Renal pelvis (tissue), 12 donors: ENCODE measurements at places on chromosomes 7 and 10. TPM values are rescaled to one million over a fixed set of nuclear protein-coding genes. Genes with fewer than 3 reads are reported as not detected.

DNA sequence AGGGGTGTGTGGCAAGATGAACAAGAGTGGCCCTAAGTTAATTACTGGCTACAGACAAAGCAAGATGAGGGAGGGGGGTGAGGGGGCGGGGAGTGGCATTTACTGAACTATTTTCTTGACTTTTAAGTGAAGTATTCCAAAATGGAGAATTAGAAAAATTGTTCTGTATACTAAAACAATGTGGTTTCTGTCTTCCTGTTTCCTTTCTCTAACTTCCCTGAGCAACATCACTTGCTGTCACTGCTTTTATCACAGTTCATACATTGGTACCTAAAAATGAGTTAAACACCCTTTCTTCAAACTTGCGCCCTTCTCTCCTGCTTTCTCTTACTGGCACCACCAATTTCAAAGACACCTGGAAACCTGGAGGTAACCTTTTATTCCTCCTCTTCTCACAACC is 21.6 kb downstream of the PDZD8 start:
- DNase-seq, result no peak

DNA sequence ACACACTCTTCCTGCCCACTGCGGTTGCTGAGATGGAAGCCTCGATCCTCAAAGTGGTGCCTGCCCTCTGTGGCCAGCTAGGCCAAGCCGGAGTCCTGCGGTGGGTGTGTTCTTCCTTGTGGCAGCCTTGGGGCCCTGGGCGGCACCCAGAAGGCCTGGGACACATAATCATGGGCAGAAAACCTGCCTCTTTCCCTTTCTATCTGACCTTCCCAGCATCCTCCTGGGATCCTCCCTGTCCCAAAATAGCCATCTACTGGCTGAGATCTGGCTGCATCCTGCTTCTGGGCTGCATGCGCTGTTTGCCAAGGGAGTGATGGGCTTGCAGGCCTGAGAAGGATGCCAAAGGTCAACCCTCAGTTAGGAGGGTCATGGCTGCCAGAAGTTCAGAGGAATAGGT is 23.9 kb downstream of the COL13A1 start:
- DNase-seq, result no peak

GRCh38 chr10:17865351-17865750 is 56.2 kb downstream of the MRC1 start:
- no peak for DNase-seq

DNA sequence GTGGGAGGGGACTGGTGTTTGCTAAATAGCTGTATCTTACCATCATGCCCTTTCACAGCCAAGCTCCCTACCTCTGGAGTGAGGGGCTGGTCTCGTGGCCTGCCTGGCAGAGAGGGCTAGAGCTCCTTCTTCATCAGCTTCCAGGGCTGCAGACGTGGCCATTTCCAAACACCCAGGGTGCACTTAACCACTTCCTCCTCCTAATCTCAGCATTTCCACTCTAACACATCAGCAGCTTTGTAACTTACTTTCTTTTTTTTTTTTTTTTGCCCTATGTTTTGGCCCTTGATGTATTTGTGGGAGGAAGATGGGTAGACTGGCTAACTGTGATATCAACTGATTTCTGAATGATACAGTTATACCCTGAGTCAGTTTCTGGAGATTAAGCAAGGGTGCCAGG is 27.4 kb downstream of the LRRC4 start:
- no peak for DNase-seq

GRCh38 chr7:33276325-33276724 is 147.0 kb downstream of the BBS9 start:
- no peak for DNase-seq

- DNase-seq, result no peak
These were observed 364.2 kb downstream of the GLRX3 start for GRCh38 chr10:130500261-130501000.

GRCh38 chr7:120180221-120180620 is 92.8 kb upstream of the KCND2 start:
- DNase-seq, result no peak

GRCh38 chr10:103428989-103429643 is 23.1 kb downstream of the CALHM2 start:
- DNase-seq, result no peak

DNA sequence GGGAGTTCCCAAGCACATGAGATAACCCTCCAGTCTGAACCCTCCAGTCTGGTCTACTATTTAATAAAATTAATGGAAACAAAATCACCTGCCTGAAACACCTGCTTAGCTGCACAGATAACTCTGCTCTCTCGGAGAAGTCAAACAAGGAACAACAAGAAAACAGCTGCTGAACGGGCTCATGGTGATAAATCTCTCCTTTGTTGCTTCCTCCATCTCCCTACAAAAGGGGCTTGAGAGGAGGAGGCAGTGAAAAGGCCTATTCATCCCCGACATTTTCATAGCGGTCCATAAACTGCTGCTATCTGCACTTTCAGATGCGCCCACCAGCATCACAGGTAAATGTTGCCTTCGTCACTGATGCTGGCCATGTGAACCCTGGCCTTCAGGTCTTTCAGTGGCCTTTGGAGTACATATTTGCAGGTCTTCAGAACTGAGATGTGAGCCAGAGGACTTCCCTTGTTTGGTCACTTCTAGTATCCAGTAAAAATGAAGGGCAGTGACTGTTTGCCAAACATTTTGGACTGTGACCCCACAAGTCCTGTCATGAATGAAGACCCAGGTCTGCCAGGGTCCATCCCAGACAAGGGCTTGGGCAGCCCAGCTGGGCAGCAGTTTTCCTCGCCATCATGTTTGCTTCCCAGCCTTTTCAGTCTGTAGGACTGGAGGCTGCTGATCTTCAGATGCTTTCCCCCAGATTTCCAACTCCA is 15.9 kb downstream of the FKBP6 start:
- DNase-seq, result no peak

DNA sequence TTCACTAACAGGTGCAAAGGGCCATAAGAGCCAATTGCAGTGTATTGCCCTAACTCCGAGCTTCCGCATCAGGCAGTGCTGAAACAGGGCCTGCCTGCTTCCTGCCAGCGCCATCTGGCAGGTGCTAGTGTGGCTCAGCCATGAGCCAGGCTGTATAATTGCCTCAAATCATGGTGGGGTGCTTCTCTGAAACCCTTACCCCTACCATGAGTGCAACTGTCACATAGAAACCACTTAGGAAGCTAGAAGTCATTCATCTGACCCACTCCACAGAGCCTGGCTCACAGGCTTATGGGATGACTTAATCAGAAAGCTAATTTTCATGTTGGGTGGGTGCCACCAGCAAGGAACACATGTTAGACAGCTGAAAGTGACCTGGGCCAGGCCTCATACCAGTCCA is 133.3 kb upstream of the LAMB4 start:
- DNase-seq, result no peak

DNA sequence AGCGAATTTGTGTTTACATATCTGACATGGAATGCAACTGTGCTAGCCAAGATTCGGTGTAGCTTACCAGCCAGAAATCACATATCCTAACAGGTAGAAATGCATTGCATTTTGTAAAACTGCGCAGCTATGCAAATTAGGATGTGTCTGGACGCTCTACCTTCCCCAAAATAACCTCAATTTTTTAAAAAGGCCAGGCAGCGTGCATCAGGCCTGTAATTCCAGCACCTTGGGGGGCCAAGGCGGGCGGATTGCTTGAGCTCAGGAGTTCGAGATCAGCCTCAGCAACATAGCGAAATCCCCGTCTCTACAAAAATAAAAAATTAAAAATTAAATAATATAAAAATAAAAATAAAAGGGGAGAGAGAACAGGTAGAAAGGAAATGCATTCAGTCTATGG is 305.0 kb downstream of the TYW1 start:
- DNase-seq, result no peak

DNA sequence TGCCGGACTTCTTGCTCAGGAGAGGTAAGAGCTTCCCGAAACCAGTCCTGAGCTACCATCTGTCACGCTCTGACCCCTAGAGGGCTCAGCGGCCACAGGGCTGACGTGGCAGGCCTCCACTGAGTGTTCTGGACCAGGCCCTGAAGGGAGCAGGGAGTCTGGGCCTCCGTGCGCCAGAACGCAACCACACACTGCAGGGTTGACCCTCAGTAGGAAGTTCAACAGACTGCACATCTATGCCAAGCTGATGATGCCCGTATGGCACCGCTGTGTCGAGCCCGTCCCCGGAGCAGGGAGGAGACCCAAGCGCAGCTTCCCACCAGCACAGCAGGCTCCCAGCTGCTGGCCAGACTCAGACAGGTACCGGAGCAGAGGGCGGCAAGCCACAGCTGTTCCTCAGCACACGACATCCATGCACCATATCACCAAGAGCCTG is 39.2 kb downstream of the CAMK2B start:
- no peak for DNase-seq

DNA sequence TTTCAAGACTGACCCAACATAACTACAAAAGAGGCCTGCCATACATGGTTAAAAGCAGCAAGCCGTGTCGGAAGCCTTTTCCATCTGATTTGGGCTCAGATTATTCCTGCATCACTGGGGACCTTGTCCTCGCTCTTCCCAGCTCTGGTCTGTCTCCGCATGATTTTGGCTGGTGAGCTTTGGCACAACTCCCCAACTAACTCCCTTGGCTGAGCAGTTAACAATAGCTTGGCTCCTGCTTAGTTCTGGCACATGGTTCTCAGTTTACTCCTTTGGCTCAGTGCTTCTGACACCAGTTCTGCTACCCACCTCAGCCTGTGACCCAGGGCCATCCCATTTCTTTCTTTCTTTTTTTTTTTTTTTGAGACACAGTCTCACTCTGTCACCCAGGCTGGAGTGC is 17.0 kb downstream of the AGK start:
- no peak for DNase-seq

DNA sequence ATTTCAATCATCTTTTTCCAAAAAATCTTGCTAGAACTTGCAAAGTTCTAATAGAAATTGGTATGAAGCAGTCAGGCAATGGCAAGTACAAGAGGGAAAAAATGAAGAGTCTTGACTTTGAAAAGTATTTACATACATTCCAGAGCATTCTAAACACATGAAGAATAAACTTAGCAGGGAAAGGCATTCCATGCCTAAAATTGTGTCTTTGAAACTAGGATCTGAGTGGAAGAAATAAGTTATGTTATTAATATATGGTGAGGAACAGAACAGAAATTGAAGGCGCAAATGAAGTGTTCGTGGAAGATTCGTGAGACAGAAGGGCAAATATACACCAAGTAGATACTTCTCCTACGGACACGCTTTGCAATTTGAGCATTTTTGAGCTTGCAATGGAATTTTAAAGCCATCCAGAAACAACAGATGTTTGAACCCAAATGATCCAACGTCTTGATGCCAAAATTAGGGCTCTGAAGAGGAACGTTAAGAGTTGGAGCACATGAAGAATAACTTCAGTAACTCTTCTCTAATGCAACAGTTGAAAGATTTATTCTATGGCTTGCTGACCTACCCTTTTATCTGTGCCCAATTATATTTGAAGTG is 40.6 kb upstream of the SEPTIN7 start:
- no peak for DNase-seq

DNA sequence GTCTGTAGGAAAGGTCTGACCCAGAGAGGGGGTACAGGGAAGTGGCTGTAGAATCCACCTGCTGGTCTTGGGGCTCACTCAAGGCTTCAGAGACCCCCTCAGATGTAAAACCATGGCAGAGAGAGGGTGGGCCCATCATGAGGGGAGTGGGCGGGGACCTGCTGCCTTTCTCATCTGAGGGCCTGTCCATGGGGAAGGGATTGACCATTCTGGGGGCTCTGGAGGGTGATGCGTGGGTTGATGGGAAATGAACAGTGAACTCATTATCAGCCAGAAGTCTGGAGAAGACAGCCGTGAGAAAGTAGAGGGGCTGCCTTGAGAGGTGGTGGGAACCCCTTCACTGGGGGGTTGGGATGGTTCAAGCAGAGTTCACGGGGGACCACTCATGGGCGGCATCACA is 66.8 kb downstream of the MINDY4 start:
- DNase-seq, result no peak

DNA sequence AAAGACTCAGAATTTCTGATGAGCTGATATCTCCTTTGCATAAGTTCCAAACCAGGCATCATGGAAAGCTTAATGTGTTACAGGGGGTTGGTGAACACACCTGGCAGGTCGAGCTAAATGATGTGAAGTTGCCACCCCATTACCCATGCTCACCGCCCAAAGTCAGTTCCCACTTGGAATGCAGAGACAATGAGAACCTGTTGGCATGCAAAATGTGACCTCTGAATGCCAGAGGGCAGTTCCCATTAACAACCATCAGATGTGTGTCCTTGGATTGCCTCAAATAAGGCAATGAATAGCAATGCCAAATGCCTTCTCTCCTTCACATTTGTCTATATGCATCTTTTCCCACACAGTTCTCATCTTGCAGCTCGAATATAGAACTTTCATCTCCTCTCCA is 190.7 kb downstream of the CDCA7L start:
- no peak for DNase-seq

Gene ATP6V0A4
- 76.8 TPM for polyA plus RNA-seq

Gene RBP4
- 0.36 TPM for polyA plus RNA-seq

Gene SPDYE1
- polyA plus RNA-seq, result 0.40 TPM

Gene CADPS2
- polyA plus RNA-seq, result 51.7 TPM

Gene ACADSB
- 30.5 TPM for polyA plus RNA-seq

Gene PNLIPRP2
- polyA plus RNA-seq, result not detected

Gene EGR2
- polyA plus RNA-seq, result 0.83 TPM

Gene NPFFR1
- polyA plus RNA-seq, result 0.17 TPM

Gene WDFY4
- polyA plus RNA-seq, result 1.1 TPM

Gene TMEM178B
- 0.27 TPM for polyA plus RNA-seq

Gene GPR26
- not detected for polyA plus RNA-seq

Gene ALOX5
- polyA plus RNA-seq, result 2.5 TPM
